ENCODE measurements at places on chromosomes 2 and 18. TPM values are rescaled to one million over a fixed set of nuclear protein-coding genes. Genes with fewer than 3 reads are reported as not detected.

DNA sequence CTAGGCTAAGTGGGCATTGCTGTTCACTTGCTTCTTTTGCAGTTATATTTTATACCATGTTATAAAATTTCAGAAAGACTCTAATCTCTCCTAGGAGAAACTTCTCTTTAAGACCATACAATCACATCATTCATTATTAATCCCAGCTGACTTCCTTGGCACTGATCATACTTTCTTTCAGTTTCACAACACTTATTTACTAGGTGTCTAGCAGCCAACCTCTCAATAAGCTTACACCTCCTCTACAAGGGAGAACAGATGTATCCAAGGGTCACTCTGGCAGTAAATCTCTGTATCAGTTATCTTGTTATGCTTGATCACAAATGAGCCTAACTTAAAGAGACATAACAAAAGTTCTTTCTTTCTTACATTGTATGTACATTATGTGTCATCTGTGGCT lies 69.8 kb upstream of the EPB41L5 start:
- DNase-seq: no peak

The SKA1 gene
- total RNA-seq: 0.15 TPM

DNA sequence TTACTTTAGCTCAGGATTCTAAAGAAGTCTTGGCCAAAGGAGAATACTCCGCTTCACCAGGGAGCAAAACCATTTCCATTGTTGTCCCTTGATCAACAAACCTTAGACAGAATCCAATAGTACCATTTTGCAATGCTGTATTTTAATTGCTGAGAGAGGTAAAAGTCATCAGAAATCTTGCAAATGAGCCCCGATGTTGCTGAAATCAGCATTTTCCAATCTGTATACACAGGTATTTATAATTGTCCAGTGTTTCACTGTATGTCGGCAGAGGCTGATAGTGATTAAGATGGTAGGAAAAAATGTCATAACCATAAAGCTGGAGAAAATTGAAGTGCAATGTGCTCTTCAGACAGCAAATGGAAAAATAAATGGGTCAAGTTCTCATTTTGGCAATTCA lies 170.0 kb upstream of the ARL4C start:
- DNase-seq: no peak

DNA sequence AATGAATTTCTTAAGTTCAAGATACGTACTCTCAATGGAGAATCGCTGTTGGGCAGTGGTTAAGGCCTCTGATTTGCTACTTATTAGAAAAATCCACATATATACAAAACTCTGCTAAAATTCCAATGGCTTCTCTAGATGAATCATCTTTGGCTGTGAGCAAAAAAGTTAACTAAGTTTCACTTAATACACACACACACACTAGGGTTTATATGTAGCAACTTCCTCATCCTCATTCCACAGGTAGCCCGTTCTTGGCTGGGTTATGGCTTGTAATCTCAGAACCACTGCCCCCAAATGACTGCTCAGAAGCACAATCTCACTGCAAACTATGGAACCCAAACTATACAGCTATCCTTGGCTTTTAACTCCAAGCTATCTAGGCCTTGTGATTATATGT lies 99.7 kb downstream of the SMAD2 start:
- DNase-seq: no peak

- DNase-seq: no peak
Observed at GRCh38 chr2:55176094-55176415, 56.0 kb downstream of the CLHC1 start.

The RAPH1 gene
- 85.7 TPM for total RNA-seq
